ENCODE measurements at places on chromosomes 6 and 20.

- no peak for DNase-seq
These were observed 18.7 kb downstream of the PTPN1 start for GRCh38 chr20:50528804-50529351.

DNA sequence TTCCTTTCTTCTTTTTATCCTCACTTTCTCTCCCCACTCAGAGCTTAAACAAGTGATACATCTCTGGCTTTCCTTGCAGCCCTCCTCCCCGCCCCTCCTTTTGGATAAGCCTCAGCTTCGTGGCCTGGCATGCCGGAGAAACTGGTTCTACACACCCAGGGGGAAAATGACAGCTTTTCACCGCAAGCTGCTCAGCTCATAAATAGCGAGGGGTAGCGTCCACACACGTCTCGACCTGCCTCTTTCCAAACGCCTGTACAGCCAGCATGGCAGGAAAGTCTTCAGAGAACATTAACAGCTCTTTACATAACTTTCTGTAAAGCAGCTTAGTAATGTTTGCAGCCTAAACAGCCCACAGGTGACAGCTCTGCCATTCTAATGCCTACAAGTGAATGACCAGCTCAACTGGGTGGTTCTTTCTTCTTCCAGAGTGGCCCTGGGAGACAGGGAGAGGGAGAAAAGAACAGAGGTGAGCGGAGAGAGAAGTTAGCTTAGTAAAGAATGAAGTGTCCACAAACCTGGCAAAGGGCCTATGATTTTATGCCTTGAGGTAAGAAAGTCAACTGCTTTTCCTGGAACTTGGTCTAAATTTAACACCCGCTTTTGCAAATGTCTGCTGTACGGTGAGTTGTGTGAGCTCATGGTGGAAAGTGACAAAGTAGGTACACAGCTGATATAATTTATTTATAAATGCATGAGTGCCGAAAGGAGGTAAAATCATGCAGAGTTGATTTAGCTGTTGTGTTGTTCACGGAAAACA is 251.5 kb downstream of the TFAP2A start:
- no peak for DNase-seq

DNA sequence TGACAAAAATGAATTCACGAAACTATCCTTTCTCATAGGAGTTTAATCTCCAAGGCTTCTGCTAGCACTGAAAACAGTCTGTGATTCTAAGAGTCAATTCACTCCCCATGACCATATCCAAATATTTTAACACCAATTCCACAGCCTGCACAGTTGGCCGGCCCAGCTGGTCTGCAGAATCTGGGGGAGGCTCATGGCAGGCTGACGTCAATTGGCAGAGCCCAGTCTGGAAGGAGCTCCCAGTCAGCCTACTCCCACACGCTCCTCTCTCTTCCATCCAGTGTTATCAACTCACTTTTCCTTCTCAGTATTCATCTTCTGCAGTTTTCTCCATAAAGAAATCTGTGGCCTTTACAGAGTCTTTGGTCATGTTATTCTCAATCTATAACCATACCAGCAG is 111.0 kb downstream of the TBXT start:
- DNase-seq = no peak

GRCh38 chr20:9919271-9920014 is 80.6 kb upstream of the PAK5 start:
- no peak for DNase-seq

- DNase-seq = no peak
These were observed 127.7 kb downstream of the PDSS2 start for GRCh38 chr6:107331409-107332386.

GRCh38 chr6:157223021-157223430 is 100.3 kb downstream of the TMEM242 start:
- no peak for DNase-seq

DNA sequence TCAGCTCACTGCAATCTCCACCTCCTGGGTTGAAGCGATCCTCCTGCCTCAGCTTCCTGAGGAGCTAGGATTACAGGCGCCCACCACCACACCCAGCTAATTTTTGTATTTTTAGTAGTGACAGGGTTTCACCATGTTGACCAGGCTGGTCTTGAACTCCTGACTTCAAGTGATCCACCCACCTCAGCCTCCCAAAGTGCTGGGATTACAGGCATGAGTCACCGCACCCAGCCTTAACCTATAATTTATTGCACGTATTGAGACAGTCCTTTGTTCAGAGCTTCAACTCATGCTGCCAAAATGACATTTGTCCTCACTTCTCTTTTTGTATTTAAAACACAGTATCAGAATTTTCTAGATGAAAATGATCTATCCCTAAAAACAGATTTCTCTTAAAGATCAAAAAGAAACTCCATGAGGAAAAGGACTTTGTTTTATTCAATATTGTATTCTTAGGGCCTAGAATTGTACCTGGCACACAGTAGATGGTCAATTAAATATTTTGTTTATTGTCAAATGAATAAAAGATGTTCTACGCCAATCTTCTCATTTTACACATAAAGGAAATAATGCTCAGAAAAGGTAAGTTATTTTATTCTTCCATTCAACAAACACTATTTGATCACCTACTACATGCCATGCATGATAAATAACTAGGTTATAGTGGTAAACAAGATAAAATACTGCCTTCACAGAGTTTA is 10.8 kb downstream of the SERAC1 start:
- no peak for DNase-seq

DNA sequence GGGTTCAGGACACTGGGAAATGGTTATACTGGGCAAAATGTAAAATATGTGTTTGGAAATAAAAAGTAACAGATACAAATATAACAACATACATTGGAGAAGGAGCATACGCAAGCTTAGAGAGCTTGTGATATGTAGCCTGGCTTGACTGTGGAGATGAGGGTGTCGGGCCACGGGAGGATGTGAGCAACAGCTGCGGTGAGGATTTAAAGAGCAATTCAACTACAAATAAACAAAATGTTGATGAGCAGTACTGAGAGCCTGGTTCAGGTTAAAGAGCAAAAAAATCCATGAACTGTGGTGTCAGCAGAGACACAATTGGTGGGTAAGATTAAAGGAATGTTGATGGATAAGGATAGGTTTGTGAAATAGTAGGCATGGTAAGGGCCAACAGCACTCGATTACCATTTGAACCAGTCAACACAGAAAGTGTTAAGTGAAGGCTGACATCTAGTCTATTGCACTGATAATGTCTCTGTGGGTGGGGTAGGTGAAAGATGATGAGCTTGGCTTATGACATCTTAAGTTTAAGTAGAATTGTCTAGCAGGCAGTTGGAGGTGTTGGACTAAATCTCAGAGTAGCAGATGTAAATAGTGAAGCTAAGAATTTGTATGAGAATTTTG is 723.2 kb downstream of the EPM2A start:
- DNase-seq = no peak

DNA sequence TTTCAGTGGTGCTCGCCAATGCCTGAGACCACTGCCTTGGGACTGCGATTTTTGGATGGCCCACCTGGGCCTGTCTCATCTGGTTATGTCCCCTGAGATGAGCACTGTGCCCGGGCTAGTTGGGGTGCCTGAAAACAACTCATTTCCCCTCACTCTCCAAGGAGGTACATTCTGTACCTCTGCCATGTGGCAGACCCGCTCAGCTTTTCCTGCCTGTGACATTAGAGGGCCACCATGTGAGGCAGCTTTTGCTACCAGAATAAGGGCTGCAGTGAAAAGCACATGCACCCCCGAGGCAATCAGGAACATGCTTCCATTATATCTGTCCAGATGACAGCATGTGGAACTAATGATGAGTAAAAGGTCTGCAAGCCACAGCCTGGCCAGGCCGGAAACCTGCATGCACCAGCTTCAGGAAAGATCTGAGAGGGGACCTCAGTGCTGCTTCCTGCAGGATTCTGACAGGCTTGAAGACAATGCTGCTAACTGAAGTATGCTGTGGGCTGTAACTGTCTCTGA is 11.3 kb upstream of the SRSF6 start:
- DNase-seq = no peak

DNA sequence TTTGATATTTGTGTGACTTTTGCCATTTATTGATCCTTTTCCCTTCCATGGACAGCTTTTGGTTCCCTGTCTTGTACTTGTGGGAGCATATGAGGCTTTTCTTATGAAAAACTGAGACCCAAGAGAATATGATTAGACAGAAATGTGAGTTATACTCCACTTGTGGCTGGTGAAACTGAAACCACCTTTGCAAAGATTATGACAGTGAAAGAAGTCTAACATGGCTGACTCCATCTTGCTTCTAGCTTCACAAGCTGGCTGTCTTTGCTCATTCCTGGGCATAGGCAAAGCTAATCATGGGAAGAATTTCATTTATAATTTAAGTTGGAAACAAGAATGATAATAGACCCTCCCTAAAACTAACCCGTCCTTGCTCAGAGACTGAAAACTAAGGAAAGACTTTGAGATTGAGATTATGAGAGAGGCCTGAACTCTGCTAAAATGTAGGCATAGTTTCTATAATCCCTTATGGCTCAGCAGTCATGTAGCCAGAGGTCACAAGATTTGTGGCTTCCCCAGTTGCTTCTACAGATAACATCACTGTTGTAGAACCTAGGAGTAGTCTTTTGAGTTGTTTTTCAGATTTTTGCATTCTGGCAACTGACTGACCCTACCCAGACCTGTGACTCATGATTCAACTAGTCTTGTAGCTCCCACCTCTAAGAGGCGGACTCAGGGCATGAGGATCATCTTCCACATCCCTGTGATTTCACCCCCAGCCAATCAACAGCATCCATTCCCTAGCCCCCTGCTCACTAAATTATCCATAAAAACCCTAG is 50.9 kb upstream of the CD2AP start:
- DNase-seq = no peak

- DNase-seq = no peak
These were observed 93.5 kb upstream of the MLN start for GRCh38 chr6:33897189-33897780.

DNA sequence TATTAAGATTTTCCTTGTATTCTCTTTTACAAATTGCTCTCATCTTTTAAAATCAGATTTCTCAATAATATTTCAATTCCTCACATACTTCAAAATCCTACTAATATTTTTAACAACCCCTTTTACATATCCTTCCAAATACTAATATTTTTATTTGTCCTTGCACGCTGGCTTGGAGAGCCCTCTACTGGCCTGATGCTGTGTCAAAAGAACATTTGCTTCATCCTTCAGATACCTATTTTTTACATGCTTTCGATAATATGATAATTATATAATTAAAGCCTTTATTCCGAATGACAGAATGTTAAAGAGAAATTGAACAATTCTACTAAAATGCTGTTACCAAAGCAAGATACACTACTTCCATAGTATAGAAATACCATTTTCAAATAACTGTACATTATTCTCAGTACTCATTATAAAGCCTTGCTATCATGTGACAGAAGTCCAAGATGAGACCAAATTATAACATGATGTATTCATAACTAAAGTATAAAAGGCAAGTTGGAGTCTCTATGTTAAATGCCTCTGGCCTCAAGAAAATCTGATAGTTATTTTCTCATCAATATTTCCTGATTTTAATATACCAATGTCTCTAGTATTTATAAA is 39.0 kb upstream of the PLN start:
- DNase-seq = no peak

DNA sequence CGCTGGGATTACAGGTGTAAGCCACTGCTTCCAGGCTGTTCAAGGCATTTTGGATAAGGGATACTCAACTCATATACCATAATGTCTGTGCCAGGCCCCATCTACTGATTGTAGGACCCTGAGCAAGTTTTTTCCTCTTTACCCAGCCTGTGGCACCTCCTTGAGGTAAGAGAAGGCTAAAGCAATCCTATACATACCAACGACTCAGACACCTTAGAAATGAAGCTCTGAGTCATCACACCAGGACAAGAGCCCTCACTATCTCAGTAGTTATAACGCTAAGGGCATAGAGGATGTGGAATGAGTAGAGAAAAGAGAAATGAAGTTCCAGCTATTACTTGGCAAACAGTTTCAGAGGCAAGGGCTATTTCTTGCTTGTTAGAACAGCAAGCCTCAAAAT is 16.9 kb downstream of the NDRG3 start:
- DNase-seq = no peak

DNA sequence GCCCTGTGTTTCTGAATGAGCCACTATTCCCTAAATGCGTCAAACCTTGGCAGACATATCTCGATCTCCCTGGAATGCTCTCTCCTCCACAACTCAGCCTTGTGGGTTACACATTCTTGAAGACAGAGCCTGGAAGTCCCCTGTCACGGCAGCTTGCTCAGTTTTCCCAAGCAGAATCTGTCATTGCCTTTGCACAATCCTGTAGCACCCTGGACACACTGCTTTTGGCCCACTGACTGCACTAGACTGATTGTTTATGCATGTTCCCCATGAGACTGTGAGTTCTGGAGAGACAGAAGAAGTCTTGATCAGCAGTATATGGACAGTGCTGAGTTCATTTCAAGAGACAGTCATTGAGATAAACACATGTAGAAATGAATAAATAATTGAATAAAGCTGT is 406.7 kb downstream of the CD83 start:
- no peak for DNase-seq

- no peak for DNase-seq
These were observed 95.5 kb downstream of the ZFP64 start for GRCh38 chr20:52096117-52096516.

GRCh38 chr6:128155826-128156225 is 255.0 kb upstream of the THEMIS start:
- no peak for DNase-seq

- no peak for DNase-seq
These were observed 155.7 kb downstream of the RIMS1 start for GRCh38 chr6:72042088-72042487.

- DNase-seq = no peak
These were observed 666.6 kb upstream of the CITED2 start for GRCh38 chr6:140041056-140041455.

DNA sequence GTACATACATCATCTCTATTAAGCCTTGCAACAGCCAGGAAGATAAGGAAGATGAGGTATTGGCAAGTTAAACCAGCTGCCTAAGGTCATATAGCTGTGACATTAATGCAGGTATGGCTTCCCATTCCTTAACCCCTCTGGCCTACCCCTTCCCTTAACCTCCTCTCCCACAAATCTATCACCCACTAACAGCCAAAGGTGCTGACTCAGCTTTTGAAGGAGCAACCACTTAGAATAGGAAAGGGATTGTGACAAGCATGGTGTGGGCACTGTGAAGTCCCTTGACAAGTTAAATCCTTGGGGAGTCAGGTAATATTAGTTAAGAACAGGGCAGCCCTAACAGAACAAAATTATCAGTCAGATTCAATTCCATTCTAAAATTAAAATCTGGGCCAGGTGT is 5.4 kb upstream of the SH3BGRL2 start:
- DNase-seq = no peak

- DNase-seq = no peak
These were observed 39.8 kb upstream of the SLCO4A1 start for GRCh38 chr20:62602550-62602949.

Data from stimulated activated CD4-positive, alpha-beta T cell treated with anti-CD3 and anti-CD28 coated beads, Interleukin-2, amount 100 ng/mL, for 4 hours (primary cell).